Natural killer cell treated with Interleukin-12 subunit alpha and Interleukin-12 subunit beta and Interleukin-15 and Interleukin-18, amount 100 ng/mL, for 72 hours (primary cell): ENCODE measurements at places on chromosomes 7 and 10. TPM values are rescaled to one million over a fixed set of nuclear protein-coding genes. Genes with fewer than 3 reads are reported as not detected.

- no peak for DNase-seq
These were observed 69.0 kb upstream of the ZNF438 start for GRCh38 chr10:31100662-31101061.

DNA sequence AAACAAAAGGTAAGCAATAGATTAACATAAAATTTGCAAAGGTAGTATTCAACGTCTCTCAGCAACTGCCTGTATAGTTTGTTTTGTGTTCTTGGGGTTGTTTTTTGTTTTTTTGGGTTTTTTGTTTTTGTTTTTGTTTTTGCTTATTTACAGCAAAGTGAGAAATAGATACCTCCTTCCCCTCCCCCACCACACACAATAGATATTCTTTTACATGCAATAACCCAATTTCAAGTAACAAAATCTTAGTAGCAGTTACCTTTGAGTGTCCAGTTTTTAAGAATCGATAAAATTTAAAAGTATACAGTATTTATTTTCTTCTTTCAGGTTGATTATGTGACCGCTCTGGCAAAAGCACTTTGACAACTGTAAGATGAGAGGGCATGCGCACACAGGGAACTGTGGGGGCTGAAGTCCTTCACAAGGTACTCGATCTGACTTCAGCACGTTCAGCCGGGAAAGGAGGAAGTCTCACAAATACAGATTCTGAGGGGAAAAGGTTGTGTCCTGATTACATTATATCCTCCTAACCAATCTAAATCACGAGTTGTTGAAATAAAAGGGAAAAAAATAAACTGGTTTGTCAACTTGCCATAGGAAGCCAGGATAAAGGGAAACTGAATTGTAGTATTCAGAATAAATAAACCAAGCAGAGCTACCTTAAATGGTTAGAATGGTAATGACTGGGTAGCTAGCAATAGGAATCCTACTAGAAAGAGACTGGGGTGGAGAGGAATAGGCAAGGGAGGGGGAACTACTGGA, 47.8 kb downstream of the CPEB3 start:
- DNase-seq, result peak; percentile 62

GRCh38 chr10:123855008-123855684, 36.5 kb downstream of the CPXM2 start:
- DNase-seq, result no peak

- DNase-seq, result peak; percentile 37
These were observed 44.9 kb upstream of the ZNF32 start for GRCh38 chr10:43693602-43694001.

- no peak for DNase-seq
These were observed 84.0 kb downstream of the HIPK2 start for GRCh38 chr7:139693651-139694388.

DNA sequence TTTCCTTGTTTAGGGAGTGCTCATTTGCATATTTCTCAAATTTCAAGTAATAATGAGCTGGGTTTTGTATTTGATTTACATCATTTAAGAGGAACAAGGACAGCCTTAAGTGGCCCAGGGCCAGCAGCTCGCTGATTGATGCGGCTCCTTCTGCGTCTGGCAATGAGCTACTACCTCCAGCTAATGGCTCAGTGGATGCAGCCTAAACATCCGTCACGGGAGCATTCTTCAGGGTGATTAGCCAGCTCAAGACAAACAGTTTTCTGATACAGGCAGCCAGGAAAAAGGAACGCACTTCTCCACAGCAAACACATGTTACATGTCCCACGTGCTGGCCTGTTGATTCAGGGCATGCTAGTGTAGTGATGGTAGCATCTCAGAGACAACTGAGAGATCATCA, 169.3 kb upstream of the TCERG1L start:
- no peak for DNase-seq

DNA sequence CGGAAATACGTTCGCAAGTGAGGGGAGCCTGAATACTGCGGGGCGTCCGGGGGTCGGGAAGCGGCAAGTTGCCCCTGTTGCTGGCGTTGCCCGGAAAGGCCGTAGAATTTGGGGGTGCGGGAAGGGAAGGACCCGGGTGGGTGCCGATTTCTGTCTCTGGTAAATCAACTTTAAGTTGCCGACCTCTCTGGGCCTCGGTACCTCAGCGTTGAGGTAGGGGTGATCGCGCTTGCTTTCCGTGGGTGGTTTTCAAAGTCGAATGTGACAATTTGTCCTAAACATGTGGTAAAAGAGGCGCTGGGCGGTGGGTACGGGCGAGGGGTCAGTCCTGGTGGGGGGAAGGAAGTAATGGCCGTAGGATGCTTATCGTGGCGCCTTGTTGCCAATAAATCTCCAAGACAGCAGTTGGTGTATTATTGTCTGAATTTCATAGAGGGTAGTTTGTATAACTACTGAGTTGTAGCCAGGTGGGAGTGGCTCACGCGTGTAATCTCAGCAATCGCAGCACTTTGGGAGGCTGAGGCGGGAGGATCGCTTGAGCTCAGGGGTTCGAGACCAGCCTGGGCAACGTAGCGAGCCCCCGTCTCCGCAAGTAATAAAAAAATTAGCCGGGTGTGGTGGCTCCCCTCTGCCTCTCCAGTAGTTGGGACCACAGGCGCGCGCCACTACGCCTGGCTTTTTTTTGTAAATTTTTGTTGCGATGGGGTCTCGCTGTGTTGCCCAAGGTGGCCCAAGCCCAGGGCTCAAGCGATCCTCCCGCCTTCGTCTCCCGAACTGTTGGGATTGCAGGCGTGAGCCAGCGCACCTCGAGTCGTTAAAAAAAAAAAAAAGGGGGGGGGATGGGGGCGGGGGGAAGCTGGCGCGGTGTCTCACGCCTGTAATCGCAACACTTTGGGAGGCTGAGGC, 644 bp downstream of the BUD23 start:
- peak; percentile 38 for DNase-seq

GRCh38 chr10:48473704-48474103, 131.2 kb downstream of the ARHGAP22 start:
- DNase-seq, result no peak

DNA sequence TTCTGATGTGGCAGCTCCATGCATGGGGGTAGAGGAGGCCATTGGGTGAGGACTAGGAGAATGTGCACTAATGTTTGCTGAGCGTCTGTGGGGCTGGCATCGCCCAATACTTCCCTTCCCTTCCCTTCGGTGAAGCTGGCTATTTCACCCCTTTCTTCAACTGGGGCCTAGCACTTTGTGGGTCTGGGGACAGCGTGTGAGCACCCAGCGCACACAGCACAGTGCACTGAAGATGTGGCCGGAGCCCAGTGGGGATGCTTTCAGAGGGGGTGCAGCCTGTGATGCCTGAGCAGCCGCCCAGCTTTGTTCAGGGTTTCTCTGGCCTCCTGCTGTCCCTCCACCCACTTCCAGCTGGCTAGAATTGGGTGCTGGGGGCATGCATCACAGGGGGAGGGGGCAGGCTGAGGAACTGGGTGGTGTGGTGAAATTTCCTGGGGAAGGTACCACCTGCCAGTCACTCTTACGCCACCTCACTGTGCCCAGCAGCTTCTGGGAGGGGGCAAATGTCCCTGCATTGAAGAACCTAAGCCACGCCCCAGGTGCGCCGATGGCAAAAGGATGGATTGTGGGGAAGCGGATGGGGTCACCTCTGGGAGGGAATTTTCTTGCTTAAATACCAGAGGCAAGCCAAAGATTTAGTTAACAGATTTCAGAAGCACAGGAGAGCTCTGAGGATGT, 45.5 kb downstream of the CLEC2L start:
- peak; percentile 37 for DNase-seq

- no peak for DNase-seq
These were observed 3.0 kb upstream of the SH3PXD2A start for GRCh38 chr10:103858360-103858759.

DNA sequence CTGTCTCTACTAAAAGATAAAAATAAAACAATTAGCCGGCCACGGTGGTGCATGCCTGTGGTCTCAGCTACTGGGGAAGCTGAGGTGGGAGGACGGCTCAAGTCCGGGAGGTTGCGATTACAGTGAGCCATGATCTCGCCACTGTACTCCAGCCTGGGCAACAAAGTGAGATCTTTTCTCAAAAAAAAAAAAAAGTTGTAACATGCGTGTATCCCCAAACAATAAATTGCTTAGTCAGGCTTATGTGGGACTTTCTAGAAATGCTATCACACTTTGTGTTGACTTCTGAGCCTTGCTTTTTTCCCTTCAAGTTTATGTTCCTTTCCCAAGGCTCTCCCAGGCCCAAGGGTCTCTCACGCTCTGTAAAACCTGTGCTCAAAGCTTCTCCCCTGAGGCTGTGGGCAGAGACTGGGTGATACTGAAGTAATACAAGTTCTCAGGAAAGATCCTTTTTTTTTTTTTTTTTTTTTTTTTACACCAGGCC, 88.0 kb upstream of the TNS3 start:
- DNase-seq, result no peak

DNA sequence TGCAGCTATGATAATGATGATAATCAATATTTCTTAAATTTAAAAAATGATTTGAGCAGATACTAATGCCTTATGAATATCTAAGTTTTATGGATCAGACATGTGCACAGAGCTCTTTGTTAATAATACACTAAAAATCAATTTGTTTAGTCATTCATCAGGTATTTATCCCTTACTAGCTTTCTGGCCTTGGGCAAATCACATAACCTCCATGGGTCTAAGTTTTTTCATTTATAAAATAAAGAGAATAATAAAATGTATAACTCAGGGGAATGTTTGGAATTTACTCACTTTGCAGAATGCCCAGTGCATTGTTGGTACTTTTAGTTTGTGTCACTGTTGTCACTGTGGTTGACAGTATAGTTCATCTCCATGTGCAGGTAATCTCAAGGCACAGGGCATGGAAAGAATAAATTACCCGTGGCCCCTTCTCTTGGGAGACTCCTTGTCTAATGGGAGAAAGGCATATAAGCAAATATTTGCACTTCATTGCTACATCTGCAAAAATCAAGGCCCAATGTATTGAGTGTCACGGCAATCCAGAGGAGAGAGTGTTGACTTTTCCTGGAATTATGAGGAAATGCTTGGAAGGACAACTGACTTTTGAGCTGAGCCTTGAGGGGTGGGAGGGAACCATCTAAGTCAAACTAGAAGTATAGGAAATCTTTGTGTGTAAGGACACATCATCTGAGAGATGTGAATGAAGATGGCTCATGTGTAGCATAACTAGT, 64.7 kb upstream of the CTTNBP2 start:
- no peak for DNase-seq

- no peak for DNase-seq
These were observed 3.5 kb downstream of the POLR3A start for GRCh38 chr10:78025685-78026364.

DNA sequence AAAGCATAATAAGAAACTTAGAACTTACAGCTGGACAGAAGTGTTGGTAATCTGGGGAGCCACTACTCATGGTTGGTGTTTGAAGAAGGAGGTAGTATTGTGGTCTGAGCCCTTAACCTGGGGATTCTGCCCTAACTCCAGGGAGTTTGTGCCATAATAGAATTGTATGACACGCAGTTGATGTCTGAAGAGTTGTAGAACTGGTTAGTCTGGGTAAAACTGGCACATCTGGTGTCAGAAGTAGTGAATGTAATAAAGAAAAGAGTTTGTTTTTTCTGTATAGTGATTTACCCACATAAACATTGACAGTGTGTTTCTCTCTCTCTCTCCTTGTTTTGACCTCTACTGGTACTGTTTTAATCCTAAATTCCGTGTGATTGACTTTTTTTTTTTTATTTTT, 448.1 kb upstream of the SEMA3D start:
- DNase-seq, result no peak

GRCh38 chr7:29565982-29566746, 2.5 kb downstream of the PRR15 start:
- DNase-seq, result no peak

DNA sequence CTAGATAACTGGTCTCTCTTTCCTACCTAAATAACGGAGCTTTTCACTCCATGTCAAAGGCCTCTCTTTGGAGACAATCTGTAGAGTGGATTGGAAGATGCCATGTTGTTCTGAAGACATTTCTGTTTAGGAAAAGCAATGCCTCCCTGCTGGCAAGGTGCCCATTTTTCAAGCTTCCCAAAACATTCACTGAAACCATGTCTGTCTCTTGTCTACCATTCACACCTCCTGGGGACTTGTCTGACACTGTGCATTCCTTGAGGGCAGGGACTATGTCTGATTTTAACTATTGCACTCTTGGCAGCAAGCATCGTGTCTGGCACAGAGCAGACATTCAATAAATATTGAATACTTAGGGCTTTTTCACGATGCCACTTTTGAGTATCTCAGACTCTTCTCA, 528.9 kb upstream of the NRP1 start:
- no peak for DNase-seq

DNA sequence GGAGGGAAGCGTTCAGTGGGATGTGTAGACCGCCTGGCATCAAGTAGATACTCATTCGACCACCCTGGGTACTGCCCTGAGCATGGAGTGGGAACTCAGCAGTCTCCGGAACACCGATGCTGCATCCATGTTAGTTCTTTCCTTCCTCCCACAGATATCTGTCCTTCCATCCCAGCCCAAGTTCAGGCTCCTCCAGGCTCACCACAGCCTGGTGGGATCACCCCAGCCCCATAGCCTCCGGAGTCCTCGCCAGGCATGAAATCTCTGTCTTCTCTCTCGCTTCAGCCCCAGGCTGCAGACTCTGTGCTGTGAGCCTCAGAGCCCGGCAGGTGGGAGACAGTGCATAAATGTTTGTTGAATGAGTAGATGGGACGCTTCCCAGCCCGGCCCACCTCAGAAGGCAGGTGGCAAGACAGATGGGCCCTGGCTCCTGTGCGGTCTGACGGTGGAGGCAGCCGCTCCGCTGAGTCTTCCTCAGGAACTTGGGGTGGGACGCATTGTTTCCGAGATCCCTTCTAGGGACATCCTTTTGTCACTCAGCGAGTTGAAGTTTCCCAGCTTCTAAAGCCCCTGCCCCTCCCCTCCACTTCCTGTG, 42.9 kb downstream of the ELFN1 start:
- DNase-seq, result no peak

Gene SPDYE16
- 0.76 TPM for total RNA-seq

Gene CNNM1
- not detected for total RNA-seq

Gene CYP2C9
- total RNA-seq, result not detected

Gene ADRA2A
- not detected for total RNA-seq

Gene OGA
- 237 TPM for total RNA-seq

Gene OR2A7
- not detected for total RNA-seq

Gene CALML3
- not detected for total RNA-seq

Gene SPDYE5
- total RNA-seq, result not detected

Gene HTR5A
- not detected for total RNA-seq

Gene RPA3
- 64.3 TPM for total RNA-seq
